Activated B cell treated with CpG ODN at 0.5 μM for 24 hours (primary cell): ENCODE measurements at places on chromosomes 13 and 19.

DNA sequence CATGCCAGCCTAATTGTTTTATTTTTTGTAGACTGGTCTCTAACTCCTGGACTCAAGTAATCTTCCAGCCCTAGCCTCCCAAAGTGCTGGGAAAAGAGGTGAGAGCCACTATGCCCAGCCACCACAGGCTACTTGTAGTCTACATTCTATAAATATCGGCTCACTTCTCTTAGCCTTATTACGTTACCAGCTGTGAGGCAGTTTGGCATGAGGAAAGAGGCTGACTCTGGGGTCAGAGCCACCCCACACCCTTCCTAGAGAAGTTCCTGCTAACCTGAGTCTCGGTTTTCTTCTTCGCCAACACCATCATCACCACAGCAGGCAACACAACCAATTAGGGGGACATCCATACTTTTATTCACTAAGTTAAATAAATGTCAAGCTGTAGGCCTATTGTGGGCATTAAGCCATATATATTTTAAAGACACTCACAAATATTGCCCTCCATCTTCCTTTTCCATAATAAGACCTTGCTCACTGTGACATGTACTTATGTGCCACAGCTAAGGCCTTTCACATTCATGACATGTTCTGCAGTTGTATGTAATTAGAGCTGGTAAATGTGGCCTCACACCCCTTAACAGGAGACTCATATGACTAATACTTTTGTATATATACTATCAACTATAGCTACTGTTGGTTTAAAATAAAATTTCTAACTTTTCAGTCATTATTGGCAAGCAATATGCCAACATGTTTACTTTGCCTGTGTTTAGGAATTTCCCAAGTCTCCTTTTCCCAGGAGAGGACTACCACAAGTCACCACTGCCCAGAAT, 5.7 kb downstream of the SLC25A30 start:
- no peak for DNase-seq

DNA sequence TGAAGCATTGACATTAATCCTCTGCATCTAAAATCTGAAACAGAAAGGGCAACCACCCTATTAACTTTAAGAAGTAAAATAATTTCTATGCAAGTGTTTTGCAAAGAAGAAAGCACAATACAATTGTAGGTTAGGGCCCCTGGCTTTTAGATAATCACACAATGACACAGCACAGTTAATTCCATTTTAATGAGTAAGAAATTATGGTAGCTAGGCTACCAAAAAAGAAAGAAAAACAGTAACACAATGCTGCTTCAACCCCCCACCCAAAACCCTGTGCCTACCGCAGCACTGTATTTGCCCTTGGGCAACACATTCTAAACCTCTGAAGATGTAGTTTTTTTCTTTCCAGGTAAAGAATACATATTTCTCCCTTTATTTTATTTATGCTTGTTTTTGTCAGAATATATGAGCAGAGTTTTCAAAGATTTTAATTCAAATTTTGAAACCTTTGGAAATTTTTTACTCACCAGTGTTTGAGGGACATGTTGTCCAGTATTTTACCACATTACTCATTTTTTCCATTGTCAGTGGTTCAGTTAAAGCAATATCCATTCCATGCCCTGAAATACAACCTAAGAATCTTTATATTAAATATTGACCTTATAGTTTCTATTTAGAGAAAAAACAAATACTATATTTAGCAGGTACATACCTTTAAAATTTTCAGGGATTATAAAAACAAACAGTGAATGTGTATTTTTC, 21.1 kb downstream of the SOHLH2 start:
- no peak for DNase-seq

GRCh38 chr13:39603424-39603947, 493 bp upstream of the LHFPL6 start:
- DNase-seq, result no peak

- DNase-seq, result no peak
These were observed 99.7 kb downstream of the SPACA7 start for GRCh38 chr13:112475889-112476288.

GRCh38 chr19:4707956-4708650, 15.5 kb downstream of the DPP9 start:
- DNase-seq, result no peak

GRCh38 chr13:78258304-78258703, 339.7 kb upstream of the EDNRB start:
- no peak for DNase-seq

DNA sequence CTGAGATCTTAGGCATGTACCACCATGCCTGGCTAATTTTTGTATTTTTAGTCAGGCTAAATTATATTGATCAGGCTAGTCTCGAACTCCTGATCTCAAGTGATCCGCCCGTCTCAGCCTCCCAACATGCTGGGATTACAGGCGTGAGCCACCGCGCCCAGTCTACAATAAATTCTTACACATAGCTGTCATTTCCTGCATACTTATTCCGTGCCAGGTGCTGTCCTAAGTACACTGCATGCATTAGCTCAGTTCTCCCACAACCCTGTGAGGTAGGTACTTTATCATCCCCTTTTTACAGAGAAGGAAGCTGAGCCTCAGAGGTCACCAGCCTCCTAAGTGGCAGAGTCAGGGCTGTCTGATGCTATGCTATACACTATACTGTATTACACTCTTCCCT, 7.2 kb upstream of the RHPN2 start:
- DNase-seq, result no peak

DNA sequence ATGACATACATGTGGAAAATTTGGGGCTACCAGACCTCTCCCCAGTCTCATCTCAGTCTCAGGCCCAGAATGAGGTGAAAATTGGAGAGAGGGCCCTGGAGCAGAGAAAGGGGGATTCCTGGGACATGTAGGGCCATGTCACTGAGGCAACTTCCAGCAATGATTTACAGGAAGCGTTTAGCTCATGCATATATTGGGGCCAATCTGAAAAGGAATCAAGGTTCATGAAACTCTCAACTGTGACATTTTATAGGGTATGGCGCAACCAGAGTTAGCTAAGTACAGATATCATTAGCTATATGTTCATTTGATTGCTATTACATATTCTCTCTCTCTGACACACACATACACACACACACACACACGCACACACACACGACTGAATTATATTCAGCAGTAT, 86.3 kb downstream of the RNASEH2B start:
- no peak for DNase-seq

DNA sequence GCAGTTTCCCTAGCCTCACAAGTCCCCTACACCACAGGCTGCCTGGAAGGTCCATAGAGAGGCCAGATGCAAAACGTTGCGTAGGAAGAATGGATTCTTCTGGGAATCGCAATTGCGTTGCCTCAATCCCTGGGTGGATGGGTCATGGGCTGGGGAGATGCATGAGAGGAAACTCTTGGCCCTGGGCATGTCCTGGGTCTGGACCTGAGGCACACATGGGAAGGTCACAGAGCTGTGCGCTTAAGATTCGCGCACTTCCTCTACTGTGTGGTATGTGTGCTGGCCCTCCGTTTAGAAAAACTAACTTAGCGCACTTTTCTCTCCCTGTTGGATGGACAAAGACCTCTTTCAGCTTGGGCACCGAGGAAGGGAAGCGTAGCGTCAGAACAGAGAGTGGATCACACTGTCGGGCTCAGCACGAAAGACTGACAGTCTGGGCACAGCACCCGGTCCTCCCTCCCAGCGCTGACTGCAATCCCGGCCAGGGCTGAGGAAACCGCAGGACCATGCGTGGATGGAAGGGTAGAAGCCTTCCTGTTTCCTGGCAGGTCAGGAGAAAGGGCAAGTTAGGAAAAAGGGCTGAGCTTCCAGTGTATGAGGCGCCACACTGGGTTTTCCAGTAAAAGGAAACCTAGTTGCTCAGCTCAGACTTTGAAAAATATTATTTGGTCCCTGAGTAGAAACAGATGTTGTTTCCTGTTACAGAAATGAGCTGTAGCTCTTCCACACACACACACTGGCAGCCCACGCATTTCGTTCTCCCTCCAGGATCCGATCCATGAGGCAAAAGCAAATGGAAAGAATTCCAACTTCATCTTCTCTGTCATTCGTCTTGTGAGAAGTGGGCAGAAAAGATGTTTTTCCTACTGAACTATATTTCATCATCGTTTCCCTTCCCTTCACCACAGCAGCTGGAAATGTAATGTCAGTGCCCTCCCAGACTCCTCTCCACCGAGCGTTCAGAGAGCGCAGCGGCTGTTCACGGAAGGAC, 86.0 kb downstream of the ING1 start:
- no peak for DNase-seq

DNA sequence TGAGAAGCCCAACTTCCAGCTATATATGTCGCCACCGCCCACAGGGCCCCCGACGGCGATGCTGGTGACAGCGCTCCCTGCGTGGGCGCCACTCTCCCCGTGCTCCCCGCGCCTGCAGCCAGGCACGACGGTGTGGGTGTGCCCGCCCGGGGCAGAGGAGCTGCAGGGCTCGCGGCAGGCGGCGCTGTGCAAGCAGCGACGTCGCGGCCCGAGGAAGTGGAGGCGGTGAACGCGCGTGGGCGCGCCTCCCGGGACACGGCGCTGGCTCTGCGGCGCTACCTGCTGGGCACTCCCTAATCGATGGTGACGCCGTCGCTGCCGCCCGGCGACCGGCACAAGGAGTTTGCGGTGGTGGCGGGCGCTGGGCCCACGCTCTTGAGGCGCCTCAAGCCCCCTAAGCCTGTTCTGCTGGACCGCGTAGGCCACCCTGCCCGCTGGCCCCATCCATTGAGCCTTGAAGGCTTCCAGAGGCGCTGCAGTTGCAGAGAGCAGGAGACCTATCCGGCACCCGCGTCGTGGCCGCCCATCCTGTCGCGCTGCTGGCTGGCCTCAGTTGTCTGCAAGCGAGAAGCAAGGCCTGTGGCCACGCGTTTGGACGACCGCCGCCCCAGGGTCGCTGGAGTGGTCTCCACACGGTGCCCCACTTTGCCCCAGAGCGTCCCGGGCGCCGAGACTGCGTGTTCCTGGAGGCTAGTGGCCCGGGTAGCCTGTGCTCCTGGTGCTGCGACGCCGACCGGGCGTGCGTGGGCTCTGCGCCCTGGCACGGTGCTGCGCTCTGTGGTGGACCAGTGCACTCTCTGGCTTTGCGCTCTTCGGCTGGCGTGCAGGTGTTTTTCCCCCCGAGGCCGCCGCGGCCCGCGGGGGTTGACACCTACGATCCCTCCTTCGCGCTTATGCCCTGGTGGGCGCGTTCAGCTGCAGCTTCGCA, 23.1 kb downstream of the LRFN3 start:
- peak; percentile 42 for DNase-seq

DNA sequence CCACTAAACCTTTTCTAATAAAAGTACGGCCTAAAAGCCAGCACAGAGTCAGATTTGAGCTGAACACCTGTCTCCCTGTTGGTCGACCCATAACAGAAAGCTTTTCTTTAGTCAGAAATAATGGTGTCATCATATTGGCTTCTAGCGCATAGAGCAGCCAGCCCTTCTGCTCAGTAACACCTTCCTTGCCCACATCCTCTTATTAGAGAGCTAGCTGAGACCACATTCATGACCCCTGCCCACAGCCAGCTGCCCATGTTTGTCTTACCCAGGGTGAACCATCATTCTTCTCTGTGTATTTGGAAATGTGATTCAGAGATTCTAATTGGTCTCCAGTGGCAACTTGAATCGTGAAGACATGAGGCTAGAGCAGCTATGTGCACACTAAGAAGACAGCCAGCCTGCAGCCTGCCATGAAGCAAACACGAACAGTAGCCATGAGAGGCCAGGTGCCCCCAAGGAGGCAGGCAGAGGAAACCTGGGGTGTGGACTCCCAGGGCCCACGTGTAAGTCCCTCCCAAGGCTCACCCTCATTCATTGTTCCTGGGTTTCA, 82.3 kb upstream of the PDCD5 start:
- DNase-seq, result no peak

DNA sequence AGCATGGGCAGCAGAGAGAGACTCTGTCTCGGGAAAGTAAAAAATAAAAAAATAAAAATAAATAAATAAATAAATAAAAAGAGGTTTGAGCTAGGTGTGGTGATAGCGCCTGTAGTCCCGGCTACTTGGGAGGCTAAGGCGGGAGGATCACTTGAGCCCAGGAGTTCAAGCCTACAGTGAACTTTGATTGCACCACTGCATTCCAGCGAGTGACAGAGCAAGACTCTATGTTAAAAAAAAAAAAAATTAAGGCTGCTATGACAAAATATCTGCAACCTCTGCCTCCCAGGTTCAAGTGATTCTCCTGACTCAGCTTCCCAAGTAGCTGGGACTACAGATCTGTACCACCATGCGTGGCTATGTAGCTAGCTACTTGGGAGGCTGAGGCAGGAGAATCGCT, 3.2 kb upstream of the DENND1C start:
- DNase-seq, result no peak

- no peak for DNase-seq
These were observed 20.1 kb downstream of the SLC27A1 start for GRCh38 chr19:17490411-17490810.
